ENCODE measurements at places on chromosomes 7 and 10. TPM values are rescaled to one million over a fixed set of nuclear protein-coding genes. Genes with fewer than 3 reads are reported as not detected.

DNA sequence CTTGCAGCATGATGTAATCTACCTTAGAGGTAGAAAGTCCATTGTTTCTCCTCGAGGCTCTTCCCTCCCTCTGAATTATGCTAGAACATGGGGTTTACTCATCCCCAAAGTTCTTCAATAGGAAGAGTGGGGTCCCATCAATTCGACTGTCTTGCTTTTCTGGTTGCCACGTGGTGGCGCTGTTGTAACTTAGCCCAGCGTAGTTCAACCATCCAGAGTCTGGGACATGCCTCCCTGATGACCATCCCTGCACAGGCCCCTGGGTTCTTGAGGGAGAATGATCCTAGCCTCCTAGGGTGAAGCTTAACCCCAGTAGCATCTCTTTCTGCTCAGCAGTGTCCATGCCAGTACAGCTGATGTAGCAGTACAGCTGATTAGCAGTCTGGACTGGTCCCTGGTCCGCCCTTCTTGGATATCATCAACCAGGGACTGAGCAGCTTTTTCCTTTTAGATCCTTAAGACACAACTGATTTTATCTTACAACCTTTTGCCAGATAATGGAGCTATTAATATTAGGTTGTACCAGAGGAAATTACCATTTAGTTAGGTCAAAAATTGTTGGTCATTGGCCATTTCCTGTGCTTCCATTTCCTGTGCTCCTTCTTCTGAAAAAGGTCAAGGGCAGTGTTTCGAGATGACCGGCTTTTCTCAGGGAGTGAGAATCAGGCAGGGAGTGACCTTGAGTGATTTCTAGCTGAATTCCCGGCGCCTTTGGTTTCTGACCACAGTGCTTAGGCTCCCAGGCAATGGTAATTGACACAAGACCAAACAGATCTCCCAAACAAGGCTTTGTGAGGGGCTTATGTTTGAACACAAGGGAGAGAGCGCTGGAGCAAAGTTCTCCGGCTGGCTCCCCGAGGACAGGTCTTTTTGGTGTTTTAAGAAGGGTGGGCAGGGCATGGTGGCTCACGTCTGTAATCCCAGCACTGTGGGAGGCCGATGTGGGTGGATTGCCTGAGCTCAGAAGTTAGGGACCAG, 65.4 kb downstream of the TACC2 start:
- DNase-seq = peak; percentile 61

DNA sequence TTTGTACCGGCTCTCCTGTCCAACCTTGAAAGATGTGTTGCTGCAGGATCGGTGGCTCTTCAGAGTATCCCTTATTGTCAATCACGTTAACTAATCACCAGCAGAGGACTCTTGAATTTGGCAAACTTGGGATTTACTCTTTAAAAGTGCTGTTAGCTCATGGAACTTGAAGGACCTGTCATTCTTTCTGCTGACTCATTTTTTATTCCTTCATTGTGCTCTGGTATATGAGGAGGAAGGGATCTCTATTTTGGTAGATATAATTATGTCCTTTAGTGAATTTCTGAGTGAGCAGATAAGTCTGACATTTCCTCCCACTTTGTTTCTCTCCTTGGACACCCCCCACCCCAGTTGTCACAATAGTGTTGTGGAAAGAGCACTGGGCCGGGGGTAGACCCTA, 175.1 kb upstream of the HDAC9 start:
- DNase-seq = no peak

DNA sequence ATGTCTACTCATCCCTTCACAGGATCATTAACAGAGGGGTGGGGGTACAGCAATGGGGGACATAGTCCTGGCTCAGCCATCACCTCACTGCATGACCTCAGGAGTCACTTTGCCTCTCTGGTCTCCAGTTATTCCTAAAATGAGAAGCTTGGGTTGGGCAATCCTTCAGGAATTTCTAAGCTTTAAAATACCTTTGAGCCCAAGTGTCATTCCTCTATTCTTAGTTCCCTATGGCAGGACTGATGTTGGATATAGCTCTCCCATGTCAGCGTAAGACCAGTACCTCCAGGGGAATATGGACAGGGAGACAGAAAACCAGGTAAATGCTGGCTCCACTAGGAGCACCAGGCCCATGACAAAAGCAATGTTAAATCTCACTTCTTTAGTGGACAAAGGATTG, 34.5 kb downstream of the BLNK start:
- DNase-seq = no peak

DNA sequence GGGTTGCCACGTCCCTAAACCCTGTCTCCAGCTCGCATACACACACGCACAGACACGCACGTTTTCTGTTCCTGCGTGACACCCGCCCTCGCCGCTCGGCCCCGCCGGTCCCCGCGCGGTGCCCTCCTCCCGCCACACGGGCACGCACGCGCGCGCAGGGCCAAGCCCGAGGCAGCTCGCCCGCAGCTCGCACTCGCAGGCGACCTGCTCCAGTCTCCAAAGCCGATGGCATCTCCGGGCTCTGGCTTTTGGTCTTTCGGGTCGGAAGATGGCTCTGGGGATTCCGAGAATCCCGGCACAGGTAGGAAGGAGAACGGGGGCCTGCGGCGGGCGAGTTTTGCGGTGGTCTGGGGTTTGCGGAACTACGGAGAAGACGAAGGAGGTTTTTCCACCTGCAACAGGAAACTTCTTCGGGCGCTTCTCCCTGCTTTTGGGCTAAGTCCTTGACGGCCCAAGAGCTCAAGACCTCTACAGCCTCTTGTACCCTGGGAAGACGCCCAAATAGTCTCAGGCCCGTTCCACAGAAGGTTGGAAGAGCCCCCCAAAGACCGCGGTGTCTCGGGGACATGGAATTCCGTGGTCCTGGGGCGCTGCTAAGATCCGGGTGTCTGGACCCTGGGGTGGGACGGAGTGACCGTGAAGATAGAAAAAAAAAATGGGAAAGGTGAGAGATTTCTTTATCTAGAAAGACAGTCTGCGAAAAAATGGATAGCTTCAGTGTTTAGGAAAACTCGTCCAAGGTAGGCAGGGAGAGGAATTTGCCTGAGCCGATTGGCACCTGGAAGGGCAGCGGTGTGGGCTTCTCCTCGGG, at the start of gene GAD2:
Gene GAD2, plus strand, starts transcription at position 190 of the 811 bp plus-strand sequence. Its CDS starts 36 bp downstream, at position 226.
- no peak for DNase-seq

DNA sequence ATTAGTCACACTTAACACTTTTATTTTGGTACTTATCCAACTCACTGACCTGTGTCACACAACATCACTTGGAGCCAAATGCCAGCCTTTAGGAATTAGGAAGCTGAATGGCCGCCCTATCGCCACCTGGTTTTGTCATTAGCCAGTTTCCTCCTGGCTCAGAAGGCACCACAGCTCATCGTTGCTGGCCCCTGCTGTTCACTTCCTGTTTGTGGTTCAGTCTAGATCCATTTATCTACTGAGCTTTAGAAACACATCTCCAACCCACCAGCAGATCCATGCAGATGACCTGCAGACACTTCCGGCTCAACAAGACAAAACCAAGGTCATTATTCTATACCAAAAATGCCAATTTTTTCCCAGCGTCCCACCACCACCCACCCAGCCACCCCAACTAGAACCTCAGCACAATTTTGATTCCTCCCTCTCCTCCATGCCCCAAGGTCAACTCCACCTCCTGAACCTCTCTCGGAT, 193.5 kb upstream of the NEBL start:
- no peak for DNase-seq

DNA sequence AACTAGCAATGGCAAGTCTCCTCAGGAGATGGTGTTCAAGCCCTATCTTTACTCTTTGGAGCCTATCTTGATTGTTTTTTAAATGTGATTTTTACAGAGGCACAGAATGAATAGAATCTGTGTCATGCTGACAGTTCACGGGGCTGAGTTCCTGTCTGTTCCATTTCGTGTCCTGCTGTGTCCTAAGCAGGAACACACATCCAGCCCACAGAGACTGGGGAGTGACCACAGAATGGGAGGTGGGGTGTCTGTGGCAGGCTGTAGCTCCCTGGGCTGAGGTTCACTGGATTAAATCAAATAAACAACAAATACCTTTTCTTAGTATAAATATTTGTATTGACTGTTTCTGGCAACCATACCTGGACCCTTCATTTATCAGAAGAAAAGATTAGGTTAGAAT, 73.4 kb upstream of the CARD11 start:
- DNase-seq = no peak

GRCh38 chr7:156778668-156779067, 114.3 kb downstream of the LMBR1 start:
- no peak for DNase-seq

Gene GTF2IRD1
- 54.6 TPM for total RNA-seq

Measured in Caco-2 (cell line).